ENCODE measurements at places on chromosomes 7 and 10.

DNA sequence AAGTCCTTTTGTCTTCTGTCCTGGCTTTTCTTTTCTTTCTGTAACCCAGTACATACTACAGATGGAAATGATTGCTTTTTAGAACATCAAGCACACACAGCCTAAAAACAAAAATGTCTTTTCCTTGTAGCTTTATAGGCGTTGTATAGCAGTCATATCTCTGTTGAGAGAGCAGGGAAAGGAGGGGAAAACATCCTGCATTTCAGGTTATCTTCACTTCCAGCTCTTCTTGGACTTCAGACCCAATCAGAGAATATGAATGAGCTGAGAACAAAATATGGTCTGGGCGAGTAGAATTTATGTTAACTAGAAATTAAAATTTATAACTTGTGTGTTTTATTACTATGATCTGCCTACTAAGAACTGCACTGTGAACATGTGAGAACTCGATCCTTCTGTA, 14.7 kb downstream of the TMEM60 start:
- DNase-seq, result no peak

DNA sequence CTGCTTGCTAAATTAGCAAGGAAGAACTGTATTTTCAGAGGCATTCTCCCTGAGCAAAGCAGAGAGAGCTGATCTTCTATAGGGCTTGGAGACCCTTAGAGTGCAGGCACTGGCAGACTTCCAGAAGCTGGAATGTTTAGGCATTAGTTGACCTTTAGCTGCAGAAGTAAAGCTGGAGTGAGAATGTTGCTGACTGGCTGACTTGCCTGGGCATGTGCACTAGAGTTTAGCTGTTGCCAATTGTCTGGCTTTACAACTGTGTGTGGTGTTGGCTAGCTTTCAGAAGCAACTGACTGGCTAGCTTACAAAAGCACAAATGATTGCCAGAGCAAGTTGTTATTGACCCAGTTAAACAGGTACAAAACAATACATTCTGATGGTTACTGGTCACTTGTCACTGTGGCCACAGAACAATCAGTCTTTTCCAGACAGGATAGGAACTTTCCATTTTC, 25.1 kb downstream of the FAM13C start:
- DNase-seq, result no peak

GRCh38 chr7:150939466-150939865, 38.7 kb downstream of the KCNH2 start:
- DNase-seq, result no peak

DNA sequence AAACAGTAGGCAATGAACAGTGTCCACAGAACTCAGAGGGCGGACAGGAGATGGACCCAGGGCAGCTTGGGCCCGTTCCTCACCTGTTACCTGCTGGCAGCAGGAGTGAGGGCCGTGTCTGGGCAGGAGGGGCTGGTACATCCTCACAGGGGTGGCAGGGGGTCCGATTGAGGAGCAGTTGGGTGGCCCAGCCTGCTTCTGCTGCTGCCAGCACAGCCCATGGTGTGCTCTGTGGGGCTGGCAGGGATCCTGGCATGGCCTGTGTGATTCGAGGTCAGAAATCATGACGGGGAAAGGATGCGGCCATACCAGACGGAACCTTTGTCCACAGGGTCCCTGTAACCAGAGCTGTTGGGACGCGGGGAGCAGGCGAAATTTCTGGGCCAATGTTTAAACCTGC, 49.6 kb downstream of the INPP5A start:
- no peak for DNase-seq

- no peak for DNase-seq
These were observed 35.6 kb downstream of the PITRM1 start for GRCh38 chr10:3136763-3137611.

GRCh38 chr10:14616955-14617730, 157.6 kb downstream of the FAM107B start:
- DNase-seq, result no peak

DNA sequence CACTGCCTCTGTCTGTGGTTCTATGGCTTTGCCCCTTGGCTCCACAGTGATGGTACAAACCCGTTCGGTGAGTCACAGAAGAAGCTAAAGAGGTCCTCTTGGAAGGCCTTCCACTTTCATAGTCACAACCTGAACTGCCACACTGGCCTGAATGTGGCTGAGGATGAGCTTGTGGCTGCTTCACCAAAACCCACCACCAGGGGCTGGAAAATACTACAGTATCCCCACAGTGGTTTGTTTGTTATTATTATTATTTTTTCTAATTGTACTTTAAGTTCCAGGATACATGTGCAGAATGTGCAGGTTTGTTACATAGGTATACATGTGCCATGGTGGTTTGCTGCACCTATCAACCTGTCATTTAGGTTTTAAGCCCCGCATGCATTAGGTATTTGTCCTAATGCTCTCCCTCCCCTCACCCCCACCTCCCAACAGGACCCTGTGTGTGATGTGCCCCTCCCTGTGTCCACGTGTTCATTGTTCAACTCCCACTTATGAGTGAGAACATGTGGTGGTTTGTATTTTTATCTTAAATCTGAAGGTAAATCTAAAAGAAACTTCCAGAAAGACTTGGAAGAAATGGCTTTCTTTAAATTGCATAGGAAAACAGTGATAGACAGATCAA, 160.8 kb upstream of the NPSR1 start:
- no peak for DNase-seq

DNA sequence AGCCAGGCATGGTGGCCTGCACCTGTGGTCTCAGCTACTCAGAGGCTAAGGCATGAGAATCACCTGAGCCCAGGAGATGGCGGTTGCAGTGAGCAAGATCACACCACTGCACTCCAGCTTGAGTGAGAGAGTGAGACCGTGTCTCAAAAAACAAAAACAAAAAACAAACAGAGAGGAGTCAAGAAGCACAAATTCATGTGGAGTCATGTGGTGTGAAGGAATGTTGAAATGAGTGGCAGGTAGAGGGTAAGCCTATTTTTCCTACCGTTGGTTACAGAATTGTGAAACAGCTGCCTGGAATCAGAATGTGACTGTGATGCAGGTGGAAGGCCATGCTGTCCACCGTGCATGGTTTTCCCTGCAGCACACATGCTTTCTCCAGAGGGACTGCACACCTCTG, 23.7 kb upstream of the NUB1 start:
- no peak for DNase-seq

GRCh38 chr10:31751051-31751737, 177.4 kb downstream of the ARHGAP12 start:
- DNase-seq, result no peak

- DNase-seq, result no peak
These were observed 16.4 kb downstream of the OPN1SW start for GRCh38 chr7:128759242-128759641.

DNA sequence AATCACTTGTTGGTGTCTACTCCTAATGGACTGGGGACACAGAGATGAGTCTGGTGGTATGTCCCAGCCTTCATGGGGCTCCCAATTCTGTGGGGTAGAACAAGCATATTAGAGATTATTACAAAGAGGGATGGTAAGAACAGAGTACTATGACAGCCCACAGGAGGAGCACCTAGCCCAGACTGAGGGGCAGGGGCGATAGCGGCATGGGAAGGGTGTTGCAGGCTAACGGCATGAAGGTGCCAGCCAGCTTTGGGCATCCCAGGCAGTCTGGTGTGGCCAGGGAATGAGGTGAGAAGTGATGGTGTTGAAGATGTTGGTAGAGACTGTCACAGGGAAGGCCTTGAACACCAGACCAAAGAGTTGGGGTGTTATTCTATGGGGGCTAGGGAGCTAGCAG, 280.0 kb downstream of the RPS24 start:
- no peak for DNase-seq

DNA sequence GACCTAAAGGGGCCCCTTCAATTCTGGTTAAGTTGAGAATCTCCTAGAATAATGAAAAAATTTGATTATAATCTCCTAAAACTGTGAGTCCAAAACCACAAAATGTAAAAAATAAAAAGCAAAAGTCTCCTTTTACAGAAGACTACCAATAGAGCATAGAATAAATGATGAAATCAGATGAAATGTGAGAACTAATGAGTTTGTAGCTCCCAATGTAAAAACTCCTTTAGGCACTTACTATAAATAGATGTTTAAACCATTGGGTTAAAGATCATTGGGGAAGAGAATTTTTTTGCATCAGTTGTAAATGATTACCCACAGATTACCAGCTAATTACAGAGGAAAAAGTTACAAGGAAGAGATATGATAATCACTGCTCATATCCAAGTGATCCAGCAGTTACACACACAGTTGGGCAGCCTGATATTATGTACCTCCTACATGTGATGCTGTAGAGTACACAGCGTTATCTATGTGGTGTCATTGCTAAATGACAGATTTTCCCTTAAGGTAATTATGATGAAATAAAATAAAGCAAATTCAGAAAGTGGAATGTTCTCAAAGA, 282.7 kb upstream of the SEMA3D start:
- DNase-seq, result no peak

DNA sequence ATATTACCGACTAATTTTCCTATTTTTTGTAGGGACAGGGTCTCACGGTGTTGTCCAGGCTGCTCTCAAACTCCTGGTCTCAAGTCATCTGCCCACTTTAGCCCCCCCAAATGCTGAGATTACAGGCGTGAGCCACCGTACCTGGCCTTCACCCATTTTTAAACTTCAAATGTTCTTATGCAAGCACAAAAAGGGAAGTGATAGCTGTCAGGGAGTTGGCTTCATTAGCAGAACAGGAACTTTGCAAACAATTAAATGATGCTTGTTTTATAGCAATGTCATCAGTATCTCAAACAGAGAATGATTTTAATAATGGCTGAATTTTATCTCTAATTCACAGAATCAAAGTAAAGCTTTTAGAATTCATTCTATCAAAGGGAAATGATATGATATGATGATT, 49.8 kb upstream of the FAM171A1 start:
- DNase-seq, result no peak

DNA sequence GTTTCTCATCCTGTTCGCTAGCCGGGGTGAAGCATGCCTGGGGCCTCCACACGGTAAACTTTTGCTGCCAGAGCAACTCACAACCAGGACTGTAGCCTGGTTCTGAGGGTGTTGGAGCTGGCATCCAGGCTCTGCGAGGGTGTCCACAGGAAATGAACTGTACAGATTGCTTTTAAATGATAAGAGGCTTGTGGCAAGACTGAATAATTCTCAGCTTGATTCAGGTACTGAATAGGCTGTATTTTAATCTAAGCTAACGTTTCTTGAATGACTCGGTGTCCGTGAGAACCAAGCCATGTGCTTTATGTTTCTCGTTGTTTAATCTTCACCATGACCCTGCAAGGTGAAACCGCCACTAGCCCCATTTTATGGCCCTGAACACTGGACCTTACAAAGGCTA, 49.3 kb downstream of the EEPD1 start:
- DNase-seq, result no peak

GRCh38 chr7:27709137-27710075, 30.6 kb upstream of the TAX1BP1 start:
- no peak for DNase-seq

- no peak for DNase-seq
These were observed 31.2 kb downstream of the SMNDC1 start for GRCh38 chr10:110273474-110273873.

GRCh38 chr10:5068274-5068984, 25.8 kb upstream of the AKR1C3 start:
- DNase-seq, result no peak

GRCh38 chr7:774161-775109, 47.4 kb upstream of the PRKAR1B start:
- DNase-seq, result no peak

- no peak for DNase-seq
These were observed 192.4 kb upstream of the DKK1 start for GRCh38 chr10:52121688-52122087.

DNA sequence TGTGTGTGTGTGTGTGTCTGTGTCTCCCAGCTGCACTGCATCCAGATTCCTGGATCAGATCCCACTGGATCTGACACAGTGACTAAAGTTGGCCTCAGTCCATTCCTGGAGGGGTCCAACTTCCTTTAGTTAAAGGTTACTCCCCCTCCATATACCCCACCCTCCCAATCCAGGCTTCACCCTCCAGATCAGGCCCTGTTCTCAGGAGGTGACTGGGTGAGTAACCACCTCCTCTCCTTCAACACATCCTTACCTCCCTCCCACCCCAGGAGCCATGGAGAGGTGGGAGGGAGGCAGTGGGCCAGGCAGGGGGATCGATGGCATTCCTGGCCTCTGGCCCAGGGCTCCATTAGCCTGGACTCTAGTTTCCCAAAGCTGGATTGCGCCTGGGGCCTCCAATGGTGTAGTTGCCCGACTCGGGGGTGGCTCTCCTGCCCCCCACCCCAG, 11.3 kb downstream of the KCNIP2 start:
- no peak for DNase-seq

GRCh38 chr10:103448746-103449145, 3.4 kb downstream of the CALHM2 start:
- DNase-seq, result no peak

GRCh38 chr10:37752334-37752875, 105.0 kb downstream of the ZNF248 start:
- no peak for DNase-seq

- no peak for DNase-seq
These were observed 123.0 kb downstream of the GRK5 start for GRCh38 chr10:119330342-119330741.

DNA sequence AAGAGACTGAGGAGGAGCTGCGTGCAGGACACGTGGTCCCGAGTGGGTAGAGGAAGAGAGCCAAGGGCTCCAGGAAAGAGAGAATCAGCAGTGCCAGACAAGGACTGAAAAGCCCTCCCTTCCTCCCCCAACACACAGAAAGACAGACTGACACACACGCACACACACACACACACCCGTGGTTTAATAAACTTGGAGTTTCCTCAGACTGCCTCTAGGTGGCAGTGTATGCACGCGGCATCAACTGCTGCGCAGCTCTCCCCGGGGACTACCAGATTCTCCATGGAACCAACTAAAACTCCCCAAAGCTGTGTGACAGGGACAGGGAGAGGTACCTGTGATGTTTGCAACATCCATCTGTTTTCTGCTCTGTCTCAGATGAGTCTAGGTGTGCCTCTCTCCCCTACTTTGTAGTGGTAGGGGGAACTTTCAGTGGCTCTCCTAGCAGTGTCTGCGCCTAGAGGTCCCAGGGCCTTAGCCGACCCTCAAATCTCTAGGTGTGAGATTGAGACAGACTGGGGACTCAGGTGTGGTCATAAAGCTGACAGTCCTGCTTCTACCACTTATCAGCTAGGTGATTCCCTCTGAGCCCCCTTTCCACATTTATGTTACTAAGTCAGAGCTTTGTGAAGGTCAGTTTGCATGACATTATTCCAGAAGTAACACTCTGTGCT, 9.3 kb upstream of the TSPAN14 start:
- DNase-seq, result peak; percentile 4

DNA sequence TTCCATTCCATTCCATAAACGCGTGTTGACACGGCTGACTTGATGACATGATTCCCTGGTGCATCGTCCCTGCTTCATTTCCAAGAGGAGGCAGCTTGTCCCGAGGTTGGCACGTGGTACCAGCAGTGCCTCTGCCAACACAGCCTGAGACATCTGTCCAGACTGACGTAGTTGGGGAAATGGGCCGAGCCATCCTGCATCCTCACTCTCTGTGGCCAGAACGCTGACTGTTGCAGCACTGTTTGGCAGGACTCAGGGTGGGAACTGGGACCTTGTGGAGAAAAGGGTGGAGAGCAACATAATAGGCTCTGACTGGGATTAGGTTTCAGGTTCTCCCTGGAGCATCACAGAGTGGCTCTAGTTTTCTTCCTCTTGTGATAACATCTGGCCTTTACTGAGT, 118.6 kb upstream of the BTBD16 start:
- DNase-seq, result no peak

- DNase-seq, result no peak
These were observed 200.9 kb downstream of the FAM107B start for GRCh38 chr10:14573666-14574261.
